Bone marrow (tissue), 2 donors: ENCODE measurements at places on chromosomes 2 and 18.

GRCh38 chr18:49921318-49921985 is 108.1 kb upstream of the ACAA2 start:
- no peak for DNase-seq

GRCh38 chr18:22674272-22674671 is 256.6 kb upstream of the CTAGE1 start:
- DNase-seq, result no peak

DNA sequence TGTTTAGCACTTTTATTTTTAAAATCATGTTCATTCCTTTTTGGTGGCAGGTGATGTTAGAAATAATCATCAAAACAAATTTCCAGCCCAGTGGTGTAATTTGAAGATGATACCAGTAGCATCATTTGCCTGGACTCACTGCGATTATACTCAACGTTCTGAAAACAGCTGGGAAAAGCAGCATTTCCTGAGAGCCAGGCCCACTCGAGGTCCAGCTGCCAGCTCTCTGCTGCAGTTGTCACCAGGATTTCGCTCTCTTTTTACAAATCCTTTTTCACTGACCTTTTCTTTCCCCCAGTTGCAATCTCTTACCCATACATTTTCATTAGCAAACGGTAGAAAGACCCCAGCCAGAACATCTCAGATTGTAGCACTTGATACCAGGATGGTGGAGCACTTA is 110.6 kb upstream of the LYPD1 start:
- no peak for DNase-seq

DNA sequence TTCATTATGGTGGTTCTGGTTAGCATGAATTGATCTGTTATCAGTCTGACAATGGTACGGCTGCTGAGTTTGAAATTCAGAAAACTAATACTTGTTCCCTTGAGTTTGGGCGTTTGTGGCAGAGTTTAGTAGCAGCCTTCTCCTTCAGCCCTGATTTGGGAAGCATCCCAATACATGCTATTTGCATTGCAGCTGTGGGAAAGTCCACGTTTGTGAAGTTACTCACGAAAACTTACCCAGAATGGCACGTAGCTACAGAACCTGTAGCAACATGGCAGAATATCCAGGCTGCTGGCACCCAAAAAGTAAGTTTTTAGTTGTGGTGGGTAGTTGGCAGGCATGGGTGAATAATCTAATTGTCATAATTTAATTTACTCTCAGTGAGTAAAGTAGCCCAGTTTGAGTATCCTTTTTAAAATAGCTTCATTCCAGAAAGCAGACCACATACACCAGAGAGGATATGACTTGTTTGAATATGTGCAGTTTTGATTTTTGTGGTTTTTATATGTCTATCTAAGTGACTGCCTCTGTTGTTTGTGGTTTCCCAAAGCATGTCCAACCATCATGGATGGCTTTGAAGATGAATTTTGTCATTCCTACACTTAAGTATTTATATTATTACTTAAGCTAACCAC is 12.2 kb downstream of the DGUOK start:
- no peak for DNase-seq

DNA sequence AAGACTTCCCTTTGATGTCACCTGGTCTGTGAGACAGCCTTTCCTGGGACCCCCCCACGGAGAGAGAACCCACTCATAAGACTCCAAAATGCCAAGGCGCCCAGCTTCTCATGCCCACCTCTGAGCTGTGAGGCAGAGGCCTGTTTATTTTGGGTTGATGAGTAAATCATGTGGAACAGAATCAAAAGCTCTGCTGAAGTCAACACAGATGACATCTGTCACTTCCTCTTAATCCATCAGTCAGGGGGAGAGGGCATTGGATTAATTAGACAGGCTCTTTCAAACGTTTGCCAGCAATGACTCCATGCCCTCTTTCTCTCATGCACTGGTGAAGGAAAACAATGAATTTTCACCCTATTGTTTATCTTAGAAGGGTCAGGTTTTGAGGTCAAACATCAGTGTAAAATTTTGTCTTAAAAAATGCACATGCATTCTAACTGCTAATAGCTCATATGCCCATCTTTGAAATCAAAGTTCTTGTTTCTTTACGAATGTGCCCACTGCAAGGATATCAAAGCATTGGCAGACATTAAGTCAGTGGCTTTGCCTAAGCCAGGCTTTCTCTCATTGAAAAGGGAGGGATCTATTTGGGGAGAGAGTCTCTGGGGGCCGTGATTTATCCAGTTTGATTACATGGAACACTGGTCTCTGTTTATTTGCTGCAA is 184.1 kb downstream of the ACKR3 start:
- DNase-seq, result no peak
